ENCODE measurements at places on chromosomes 7 and 10. TPM values are rescaled to one million over a fixed set of nuclear protein-coding genes. Genes with fewer than 3 reads are reported as not detected.

DNA sequence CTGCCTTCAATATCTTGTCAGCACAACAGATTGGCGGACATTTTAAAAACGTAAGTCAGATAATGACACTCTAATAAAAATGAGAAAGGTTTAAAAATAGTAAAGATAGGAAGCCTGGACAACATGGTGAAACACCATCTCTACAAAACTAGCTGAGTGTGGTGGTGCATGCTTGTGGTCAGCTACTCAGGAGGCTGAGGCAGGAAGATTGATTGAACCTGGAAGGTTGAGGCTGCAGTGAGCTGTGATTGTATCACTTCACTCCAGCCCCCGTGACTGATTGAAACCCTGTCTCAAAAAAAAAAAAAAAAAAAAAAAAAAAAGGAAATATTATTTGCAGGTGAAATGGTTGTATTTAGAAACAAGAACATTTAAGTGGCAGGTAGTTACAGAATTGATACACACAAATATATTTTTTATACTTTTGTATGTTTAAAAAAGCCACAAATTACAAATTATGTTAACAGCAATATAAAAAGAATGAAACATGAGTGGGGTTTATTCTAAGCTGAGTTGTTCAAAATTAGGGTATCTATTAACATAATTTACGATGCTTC lies 141.9 kb downstream of the ADK start:
- no peak for DNase-seq

CCZ1 gene
- polyA plus RNA-seq: 46.5 TPM

- no peak for DNase-seq
These were observed 14.8 kb downstream of the OGDH start for GRCh38 chr7:44621034-44621749.

TRIP6 gene
- 23.1 TPM for polyA plus RNA-seq

- no peak for DNase-seq
These were observed 123.1 kb downstream of the MBL2 start for GRCh38 chr10:52649511-52649910.

DNA sequence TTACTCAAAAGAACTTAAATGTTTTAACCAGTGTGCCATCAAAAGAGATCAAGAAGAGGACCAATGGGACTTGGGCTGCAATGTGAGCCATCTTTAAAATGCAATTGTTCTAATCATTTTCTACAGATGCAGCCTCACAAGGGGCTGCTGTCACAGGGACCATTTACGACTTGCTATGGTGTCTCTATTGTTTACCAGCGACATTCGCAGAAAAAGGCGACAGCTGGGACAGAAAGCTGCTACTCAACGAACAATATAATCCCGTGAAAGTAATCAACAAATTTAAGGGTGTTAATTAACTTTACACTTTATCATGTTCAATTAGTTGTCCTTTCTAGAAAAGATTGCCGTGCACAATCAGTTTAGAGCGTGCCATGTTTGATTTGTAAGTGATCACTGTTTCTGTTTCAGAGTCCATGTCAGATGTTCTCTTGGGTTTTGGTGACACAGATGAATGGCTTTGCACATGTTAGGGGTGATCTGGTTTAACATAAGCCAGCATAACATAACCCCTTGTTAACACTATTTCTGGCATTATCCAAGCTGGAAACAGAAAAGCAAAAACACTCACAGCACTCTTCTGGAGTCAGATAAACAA lies 110.8 kb downstream of the HIBADH start:
- DNase-seq: no peak

GRCh38 chr10:48906841-48907240 lies 32.8 kb downstream of the LRRC18 start:
- DNase-seq: no peak

- no peak for DNase-seq
These were observed 178.6 kb downstream of the RPS24 start for GRCh38 chr10:78212060-78212785.

PLEKHS1 gene
- polyA plus RNA-seq: 23.1 TPM

GRCh38 chr7:41287559-41288335 lies 415.1 kb downstream of the INHBA start:
- DNase-seq: no peak

DNA sequence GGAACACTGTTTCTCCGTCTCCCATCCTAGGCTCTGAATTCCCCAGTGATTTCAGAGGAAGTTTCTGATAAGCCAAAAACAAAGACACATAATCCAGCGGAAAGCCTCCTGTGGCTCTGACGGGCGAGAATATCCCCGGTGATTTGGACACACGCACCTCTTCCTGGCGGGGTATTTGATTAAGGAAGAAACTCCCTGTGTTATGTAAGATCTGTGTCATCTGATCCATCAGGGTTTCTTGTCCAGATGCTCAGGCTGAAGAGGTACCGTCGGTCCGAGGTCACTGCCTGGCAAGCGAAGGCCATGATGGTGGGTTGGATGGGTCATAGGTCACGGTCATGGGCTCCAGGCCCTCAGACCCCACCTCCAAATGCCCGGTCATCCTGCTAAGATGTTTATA lies 39.6 kb upstream of the DNAJB6 start:
- no peak for DNase-seq

WNT2 gene
- polyA plus RNA-seq: not detected

CNPY1 gene
- not detected for polyA plus RNA-seq

NOS3 gene
- 0.45 TPM for polyA plus RNA-seq

DNA sequence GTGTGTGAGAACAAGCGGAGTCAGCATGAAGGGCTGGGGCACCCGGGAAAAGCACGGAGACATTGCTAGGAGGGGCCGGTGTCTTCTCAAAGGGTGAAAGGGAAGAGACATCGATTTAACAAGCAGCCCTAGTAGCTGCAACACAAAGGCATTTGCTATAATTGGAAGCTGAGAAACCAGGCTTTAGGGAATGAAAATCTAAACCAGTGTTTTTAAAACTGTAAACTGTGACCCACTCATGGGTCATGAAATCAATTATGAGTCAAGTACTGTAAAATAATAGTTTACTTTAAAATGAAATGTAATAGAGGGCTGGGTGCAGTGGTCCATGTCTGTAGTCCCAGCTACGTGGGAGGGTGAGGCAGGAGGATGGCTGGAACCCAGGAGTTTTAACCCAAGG lies 128.7 kb upstream of the RHEB start:
- DNase-seq: no peak

GRCh38 chr7:148623586-148624282 lies 33.2 kb downstream of the C7orf33 start:
- DNase-seq: no peak

GRCh38 chr7:153902862-153903261 lies 149.3 kb upstream of the DPP6 start:
- no peak for DNase-seq
